ENCODE measurements at places on chromosomes 3 and 15.

- DNase-seq = no peak
- peaks cover 8% of the 10 kb centered on the region for H3K27me3 ChIP-seq
- H3K4me1 ChIP-seq = no peaks in the 10 kb centered on the region
- H3K27ac ChIP-seq = no peak overlapping the region
- H3K4me3 ChIP-seq = no peak overlapping the region
- H3K36me3 ChIP-seq = no peaks in the 10 kb centered on the region
These were observed 68.8 kb upstream of the IL12A start for GRCh38 chr3:159919873-159920272.

DNA sequence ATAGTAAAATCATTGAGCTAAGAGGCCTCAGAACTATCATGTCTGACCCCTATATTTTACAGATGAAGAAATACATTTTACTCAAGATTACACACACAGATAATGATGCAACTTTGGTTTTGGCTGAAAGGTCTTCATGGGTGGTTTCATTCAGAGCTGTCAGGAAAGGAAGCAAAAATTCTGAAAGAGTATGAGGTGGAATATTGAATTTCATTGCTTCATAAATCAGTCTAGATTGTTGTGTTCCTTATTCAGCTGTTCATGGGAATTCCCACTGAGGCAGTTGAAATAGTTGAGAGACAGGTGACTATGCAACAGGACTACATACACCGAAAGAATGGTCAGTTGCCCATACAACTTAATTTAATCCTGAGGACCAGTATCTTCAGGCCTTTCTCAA, 39.4 kb downstream of the CD200 start:
- H3K4me3 ChIP-seq = no peak overlapping the region
- H3K27ac ChIP-seq = no peak overlapping the region
- H3K36me3 ChIP-seq = no peaks in the 10 kb centered on the region
- DNase-seq = no peak

GRCh38 chr3:197068077-197068476, 38.5 kb upstream of the MELTF start:
- no peaks in the 10 kb centered on the region for H3K4me1 ChIP-seq
- H3K4me3 ChIP-seq = no peak overlapping the region
- H3K27me3 ChIP-seq = no peaks in the 10 kb centered on the region
- no peak for DNase-seq
- peaks cover 9% of the 10 kb centered on the region for H3K36me3 ChIP-seq

DNA sequence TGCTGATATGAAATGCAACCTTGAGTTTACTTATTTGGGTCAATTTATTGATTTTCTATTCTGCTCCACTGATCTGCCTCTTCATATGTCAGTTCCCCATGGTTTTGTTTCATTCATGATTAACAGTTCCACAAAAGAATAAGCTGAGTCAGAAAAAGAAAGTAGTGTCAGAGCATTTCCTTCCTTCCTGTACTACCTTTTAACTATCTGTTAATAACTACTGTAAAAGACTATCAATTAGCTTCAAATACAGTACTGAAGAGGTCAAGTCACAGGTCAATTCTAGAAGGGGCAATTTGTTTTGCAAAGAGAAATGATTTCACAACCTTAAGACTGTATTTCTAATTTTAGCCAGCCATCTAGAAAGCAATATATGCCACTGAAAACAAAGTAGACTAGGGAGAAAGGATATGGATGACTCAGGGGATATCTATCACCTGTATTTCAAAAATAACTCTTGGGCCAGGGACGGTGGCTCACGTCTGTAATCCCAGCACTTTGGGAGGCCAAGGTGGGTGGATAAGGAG, 129.5 kb downstream of the TFDP2 start:
- H3K27ac ChIP-seq = peak overlapping the region; percentile 77
- peaks cover 33% of the 10 kb centered on the region for H3K4me1 ChIP-seq
- no peaks in the 10 kb centered on the region for H3K27me3 ChIP-seq

- H3K36me3 ChIP-seq = peaks cover 6% of the 10 kb centered on the region
- H3K27ac ChIP-seq = no peak overlapping the region
- no peaks in the 10 kb centered on the region for H3K27me3 ChIP-seq
- no peak for DNase-seq
These were observed 88.7 kb downstream of the CBLB start for GRCh38 chr3:105780107-105780506.

DNA sequence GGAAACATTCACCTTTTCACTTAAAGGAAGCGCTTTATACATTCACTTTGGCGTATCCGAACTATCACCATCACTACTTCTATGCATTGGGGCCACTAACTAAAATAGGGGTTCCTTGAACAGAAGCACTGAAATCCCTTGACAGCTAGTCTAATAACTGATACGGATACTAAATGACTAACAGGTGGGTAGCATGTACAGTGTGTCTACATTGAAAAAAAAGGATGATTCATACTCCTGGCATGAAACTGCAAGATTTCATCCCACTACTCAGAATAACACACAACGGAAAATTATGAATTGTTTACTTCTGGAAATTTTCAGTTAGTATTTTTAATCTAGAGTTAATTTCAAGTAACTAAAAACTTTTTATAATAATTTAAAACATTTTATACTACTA, 96.7 kb downstream of the SMARCC1 start:
- H3K27ac ChIP-seq = no peak overlapping the region
- H3K27me3 ChIP-seq = no peaks in the 10 kb centered on the region
- H3K36me3 ChIP-seq = peaks cover 26% of the 10 kb centered on the region
- no peak for DNase-seq
- no peak overlapping the region for H3K4me3 ChIP-seq

- no peak overlapping the region for H3K27ac ChIP-seq
- H3K36me3 ChIP-seq = no peaks in the 10 kb centered on the region
- no peak for DNase-seq
- H3K4me1 ChIP-seq = no peaks in the 10 kb centered on the region
- no peak overlapping the region for H3K4me3 ChIP-seq
These were observed 342.3 kb upstream of the DPPA4 start for GRCh38 chr3:109679664-109680063.

GRCh38 chr3:188217011-188217463, 63.1 kb downstream of the LPP start:
- no peak for DNase-seq
- peaks cover 18% of the 10 kb centered on the region for H3K4me1 ChIP-seq
- no peaks in the 10 kb centered on the region for H3K27me3 ChIP-seq
- peak overlapping the region; percentile 20 for H3K4me3 ChIP-seq
- no peak overlapping the region for H3K27ac ChIP-seq
- no peaks in the 10 kb centered on the region for H3K36me3 ChIP-seq

DNA sequence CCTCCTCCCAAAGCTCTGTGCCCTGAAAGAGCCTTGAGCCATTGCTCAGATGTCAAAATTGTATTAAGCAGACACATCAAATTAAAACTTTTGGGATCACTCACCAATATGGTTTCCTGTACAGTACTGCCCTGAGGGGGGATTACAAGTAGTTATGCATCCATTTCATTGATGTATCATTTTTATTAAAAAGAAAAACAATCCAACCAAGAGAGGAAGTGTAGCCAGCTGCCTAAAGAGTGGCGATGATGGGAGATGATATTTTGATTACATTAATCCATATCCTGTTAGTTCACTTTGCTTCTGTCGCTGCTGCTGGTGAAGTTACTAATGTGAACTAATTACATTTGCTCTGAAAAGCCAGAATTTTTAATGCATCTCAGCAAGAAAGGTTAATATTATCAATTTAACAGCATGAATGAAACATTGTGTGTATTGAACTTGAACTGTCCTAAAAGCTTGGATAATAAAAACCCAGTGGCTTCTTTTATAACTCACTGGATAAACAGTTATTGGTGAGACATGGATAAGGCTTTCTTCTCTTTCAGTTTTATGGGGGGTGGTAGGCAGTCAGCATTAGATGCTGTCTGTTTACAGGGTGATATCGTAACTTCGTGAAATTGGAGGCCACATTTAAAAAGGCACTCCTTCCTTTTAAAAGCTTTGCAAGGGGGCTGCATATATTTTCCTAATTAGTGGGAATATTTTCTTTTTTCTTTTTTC, 87.7 kb downstream of the IGF1R start:
- no peak overlapping the region for H3K4me3 ChIP-seq
- H3K27me3 ChIP-seq = no peaks in the 10 kb centered on the region
- H3K27ac ChIP-seq = no peak overlapping the region

DNA sequence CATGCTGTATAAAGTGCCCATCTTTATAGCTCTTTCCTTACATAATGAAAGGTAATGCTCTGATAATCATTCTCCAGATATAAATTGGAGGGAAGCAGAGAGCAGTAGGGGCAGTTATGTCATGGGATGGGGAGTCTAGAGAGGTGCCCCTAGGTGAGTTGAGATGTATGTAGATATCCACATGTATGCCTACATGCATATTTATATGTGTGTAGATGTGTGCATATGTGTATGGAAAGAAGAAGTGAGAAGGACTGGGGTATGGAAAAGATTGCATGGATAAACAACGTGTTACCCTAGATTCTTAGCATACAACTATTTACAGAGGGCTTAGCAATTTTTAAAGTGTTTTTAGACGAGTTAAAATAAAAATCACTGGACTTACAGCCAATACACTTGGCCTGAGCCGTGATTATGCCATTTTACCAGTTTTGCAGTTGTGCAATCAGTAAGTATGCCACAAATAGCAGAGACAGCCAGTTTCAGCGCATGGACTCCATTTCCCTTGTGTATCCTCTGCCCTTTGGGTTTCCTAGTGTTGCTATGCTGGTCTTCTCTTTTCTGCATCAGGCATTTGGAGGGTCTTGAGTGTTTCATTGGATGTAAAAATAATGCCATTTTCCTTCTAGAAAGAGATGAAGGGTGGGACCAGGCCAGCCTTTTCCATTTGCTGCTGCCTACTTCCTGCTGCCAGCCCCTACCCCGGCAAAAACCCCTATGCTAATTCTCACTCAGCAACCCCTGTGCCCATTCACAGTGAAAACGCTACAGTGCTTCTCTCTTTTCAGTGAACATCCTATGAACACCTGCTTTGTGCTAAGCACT, 199.4 kb upstream of the NR2E3 start:
- no peaks in the 10 kb centered on the region for H3K36me3 ChIP-seq
- no peak overlapping the region for H3K4me3 ChIP-seq
- DNase-seq = no peak

DNA sequence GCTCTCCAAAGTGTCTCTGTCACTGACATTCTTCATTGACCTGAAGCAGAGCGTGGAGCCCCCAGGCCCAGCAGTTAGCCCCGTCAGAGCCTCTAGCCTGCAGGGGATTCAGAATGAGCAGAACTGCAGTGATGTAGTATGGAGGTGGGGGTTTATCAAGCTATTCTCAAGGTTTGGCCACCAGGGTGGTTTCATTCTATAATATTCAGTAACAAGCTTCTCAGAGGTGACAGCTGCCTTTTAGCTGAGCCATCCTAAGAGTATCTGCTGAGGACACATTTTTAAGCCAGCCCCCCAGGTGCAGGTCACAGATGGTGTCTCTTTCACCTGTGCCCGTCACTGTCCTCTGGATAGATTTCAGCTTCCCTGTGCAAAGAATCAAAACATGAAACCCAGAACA, 31.9 kb downstream of the CMTM7 start:
- H3K4me3 ChIP-seq = peak overlapping the region; percentile 55
- DNase-seq = no peak
- H3K27me3 ChIP-seq = no peaks in the 10 kb centered on the region
- H3K36me3 ChIP-seq = no peaks in the 10 kb centered on the region

GRCh38 chr15:69384626-69385598, 29.2 kb upstream of the KIF23 start:
- H3K27ac ChIP-seq = no peak overlapping the region
- DNase-seq = no peak
- no peaks in the 10 kb centered on the region for H3K36me3 ChIP-seq
- no peaks in the 10 kb centered on the region for H3K4me1 ChIP-seq
